Activated naive CD8-positive, alpha-beta T cell treated with anti-CD3 and anti-CD28 coated beads, Interleukin-2, amount 10 ng/mL, durations not matched to agents 7 days and 5 days (primary cell): ENCODE measurements at places on chromosomes 7 and 10.
A peak's percentile ranks its signal among the peaks of the same experiment; 100 is the strongest.

DNA sequence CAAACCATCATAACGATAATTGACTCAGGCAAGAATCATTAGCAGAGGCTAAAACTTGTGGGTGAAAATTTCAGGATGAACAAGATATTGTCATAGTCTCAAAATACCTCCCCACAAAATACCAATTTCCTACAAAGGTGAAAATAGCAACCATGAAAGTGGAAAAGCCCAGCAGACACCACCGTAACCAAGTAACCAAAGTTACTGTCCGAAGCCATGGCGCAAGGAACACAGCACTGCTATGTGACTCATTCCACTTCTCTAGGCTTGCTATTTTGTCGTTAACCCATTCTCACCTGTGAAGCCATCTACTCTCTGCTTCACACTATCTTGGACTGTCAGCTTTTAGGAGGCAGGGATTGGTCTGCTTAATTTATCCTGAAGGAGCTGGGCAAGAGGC is 113.8 kb upstream of the CACUL1 start:
- DNase-seq, result no peak

DNA sequence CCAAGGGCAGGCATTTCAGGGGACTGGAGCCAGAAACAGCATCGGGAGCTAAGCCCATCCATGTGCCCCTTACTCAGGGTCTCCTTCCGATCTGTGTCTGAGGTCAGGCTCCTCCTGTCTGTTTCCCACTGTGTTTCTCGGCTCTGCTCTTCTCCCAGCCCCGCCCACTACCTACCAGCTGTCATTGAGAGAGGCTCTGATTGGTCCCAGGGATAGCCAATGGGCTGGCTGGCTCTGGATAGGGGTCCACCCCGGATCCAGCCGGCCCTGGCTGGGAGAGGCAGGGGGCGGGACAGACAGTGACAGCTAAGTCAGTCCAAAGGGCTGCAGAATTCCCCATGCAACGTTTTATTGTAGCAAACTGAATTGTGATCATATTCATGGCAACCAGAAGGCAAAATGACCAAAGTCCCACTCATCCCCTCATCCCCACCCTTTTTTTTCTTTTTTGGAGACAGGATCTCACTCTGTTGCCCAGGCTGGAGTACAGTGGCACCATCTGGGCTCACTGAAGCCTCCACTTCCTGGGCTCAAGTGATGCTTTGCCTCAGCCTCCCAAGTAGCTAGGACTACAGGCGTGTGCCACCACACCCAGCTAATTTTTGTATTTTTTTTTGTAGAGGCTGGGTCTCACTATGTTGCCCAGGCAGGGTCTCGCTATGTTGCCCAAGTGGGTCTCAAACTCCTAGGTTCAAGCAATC is 76.3 kb downstream of the CLIP2 start:
- no peak for DNase-seq

DNA sequence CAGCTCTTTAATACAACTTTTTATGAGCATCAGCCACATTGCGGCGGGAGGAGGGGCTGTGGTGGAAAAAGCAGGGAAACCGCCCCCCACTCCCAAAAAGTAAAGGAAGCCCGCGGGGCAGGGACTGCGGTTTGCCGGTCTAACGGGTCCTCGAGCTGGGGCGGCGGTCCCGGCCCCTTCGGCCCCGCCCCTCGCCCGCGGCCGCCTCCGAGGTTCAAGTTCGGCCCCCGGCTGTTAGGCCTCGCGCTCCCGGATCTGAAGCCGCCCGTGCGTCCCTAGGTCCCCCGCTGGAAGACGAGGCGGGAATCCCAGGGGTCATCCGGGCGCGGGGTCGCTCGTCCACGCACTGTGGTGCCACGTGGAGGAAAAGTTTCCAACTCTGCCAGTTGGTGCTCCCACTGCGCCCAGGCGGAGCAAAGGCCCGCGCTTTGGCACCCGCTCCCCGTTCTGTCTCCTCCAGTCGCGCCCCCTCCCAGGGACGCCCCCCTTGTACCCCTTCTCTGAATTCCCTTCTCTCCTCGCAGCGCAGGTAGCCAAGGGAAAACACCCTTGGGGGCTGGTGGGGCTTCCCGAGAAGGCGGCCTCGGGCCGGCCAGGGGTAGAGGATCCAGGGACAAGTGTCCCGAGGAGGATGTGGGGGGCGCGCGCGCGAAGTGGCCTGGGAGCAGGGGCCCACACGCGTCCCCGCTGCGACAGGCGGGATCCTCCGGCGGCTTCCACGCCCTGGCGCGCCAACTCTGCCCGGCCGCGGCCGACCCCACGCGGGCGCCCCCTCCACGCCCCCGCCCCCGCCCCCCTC is 798 bp upstream of the AUTS2 start:
- peak; percentile 31 for DNase-seq

- DNase-seq, result no peak
These were observed 207.3 kb upstream of the BMPER start for GRCh38 chr7:33698041-33698440.

DNA sequence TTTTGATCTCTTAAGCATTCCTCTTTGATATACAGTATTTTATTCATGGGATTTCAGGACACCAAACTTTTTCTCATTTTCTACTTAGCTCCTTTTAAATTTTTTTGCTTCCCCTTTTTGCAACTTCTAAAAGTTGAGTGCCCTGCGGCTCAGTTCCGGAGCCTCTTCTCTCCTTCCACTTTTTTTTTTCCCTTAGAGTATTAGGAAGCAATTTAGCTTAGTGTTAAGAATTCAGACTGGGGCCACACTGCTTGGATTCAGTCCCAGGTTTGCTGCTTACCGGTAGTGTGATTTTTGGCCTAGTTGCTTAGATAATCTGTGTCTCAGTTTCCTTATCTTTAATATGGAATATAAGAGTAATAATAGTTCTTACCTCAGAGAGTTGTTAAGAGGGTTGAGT is 3.4 kb downstream of the STAM start:
- DNase-seq, result no peak

GRCh38 chr10:113680190-113681111 is 739 bp downstream of the CASP7 start:
- DNase-seq, result peak; percentile 41

DNA sequence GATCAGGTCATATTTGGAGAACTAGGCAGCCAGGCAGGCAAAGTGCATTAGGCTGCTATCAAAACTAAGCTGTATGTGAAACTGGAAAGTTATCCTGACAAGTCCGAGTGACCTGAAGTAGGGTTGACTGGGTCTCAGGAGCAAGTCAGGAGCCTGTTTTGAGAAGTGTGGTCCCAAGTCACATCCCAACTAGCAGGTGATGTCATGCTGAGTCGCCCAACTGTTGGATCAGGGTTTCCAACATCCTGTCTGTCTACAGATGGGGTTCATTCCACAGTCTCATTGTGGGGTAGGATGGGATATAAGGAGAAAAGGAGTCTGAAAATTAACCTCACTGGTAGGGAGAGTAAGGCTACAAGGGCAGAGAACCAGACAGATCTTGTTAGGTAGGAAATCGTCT is 27.0 kb downstream of the SLC26A4 start:
- DNase-seq, result no peak

DNA sequence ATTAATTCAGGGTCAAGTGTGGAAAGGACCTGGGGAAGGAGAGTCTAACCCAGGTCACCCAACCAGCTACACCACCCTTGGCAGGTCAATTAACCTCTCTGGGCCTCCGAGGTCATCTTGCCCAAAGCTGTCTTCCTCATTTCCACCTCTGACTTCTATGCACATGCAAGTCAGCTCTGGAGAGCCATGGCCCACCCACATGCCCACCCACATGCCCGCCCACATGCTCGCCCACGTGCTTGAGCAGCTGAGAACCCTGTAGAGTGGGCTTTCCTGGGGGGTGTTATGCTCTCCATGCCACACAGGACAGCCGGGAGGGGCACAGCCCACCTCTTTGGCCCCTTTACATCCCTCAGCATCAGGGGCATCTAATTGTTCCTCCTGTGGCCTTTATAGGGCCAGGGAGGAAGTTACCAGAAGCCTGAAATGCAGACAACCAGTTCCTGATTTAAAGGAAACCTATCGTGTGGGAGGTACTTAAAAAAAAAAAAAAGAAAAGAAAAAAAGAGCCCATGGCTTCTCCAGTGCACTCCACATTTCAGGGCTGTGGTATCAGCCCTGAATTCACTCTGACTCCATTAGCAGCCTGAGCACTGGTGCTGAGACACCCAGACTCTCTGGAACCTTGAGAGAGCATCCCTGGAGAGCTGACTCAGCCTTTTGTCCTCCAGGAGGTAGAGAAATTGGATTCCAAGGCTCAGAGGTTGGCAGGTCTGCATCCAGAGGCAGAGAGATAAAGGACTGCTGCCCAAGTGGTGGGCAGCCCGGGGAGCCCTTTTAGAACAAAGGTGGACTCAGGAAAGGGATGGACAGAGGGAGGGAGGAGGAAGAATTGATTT is 176.2 kb upstream of the ZMIZ1 start:
- DNase-seq, result no peak

DNA sequence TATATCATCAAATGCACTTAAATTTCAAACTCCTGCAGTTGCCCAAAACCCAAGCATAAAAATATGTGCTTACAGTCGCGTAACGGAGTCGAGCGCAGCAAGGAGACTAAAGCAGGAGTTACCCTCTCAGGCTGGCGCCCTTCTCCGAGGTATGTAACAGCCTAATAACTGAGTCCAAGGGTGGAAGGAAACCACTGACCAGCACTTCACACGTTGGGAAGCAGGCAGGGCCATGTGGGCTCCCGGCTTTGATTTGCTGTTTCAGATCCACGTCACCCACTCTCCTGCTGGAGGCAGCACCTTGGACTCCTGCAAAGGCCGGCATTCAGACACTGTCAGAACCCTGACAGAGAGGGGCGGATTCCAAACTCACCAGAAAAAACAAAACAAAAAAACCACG is 123.8 kb downstream of the DIP2C start:
- DNase-seq, result no peak

GRCh38 chr10:22477334-22478287 is 132.3 kb downstream of the SPAG6 start:
- DNase-seq, result no peak

DNA sequence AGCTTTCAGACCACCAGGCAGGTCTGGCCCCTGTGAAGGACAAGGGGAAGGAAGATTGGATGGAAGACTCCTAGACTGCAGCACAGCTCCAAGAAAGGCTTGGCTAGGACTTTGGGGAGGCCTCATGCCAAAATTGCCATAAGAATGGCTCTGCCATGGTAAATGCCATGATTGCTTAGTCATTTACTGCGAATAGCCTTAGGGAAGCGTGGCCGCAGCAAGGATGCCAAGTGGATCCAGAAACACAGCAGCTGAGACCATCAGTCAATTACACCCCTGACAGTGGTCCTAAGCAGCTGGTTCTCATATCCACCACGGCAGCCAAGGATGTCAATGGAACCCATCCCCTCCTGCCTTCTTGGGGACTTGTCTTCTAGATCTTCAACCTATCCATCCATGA is 88.2 kb upstream of the AUTS2 start:
- no peak for DNase-seq

DNA sequence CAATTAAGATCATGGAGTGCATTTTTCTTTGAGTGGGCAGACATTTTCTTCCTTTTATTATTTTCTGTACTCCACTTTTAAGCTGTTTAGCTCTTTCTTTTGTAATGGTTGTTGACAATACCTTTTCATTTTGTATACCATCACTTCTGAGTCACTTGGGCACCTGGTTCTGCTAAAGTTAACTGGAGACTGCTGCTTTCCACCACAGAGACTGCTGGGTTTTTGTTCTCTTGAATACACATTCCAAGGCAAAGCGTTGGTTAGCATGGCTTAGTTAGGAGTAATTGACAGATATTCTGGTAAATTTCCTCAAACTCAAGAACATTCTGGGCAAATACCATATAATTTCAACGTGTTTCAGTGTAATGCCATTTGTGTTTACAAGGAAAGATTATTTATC is 541.9 kb upstream of the CELF2 start:
- no peak for DNase-seq

DNA sequence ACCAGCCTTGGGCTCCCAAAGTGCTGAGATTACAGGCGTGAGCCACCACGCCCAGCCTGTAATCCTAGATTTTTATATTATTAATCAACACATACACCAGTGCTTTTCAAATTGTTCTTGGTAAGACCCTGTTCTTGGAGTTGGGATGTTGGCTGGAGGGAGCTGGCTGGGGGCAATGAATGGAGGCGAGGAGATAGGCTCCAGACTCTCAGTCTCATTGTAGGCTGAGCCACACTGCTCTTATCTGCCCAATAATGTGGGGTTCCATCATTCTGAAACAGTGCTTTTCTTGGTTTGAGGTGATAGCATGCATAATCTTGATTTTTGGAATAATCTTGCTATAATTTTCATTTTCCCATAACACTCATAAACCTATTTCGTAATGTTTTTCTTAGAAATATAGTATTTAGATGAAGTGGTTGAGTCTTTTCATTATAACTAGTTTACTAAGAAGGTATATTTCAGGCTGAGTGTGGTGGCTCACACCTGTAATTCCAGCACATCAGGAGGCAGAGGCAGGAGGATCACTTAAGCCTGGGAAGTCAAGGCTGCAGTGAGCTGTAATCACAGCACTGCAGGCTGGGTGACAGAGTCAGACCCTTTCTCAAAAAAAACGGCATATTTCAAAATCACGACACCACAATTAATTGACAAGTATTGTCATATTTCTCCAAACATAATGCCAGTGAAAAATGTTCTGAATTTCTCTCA is 65.1 kb upstream of the LYZL2 start:
- DNase-seq, result no peak

DNA sequence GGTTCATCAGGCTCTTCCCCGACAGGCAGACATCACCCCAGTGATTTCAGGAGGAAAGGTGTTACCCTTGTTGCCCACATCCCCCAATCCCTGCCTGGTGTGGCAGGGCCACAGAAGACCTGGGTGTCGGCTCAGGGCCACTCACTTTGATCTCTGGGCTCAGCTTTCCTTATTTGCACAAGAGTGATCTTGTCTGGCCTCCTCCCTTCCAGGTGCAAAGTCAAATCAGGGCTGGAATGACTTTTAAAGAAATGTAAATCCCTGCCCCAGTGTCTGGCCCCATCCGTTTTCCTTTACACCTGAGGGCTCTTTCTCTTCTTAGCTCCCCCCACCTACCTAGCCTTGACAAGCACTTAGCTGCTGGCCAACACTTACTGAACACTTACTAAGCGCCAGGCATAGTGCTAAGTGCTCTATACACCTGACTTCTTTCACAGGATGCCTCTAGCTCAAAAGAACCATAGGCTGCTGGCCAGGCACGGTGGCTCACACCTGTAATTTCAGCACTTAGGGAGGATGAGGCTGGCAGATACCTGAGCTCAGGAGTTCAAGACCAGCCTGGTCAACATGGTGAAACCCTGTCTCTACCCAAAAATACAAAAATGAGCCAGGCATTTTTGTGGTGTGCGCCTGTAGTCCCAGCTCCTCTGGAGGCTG is 979 bp upstream of the NODAL start:
- DNase-seq, result no peak

- DNase-seq, result no peak
These were observed 5.8 kb downstream of the EVX1 start for GRCh38 chr7:27248427-27248806.

DNA sequence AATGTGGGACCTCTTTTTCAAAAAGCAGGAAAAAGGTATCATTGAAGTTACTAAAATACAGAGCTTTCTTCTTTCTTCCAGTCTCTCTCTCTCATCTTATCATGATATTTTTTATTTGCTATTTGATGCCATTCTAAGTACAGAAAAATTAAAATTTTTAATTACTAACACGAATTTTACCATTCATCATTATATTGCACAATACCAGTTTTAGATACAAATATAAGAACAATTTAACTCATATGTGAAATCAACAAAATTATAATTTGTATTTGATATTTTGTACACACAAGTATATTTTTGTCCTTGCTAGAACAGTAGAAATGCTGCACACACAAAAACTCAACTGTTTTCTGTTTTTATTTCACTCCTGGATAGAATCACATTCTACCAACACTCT is 112.2 kb downstream of the OAT start:
- DNase-seq, result no peak

- no peak for DNase-seq
These were observed 59.9 kb downstream of the SLC16A9 start for GRCh38 chr10:59649606-59650346.
